NK-92 treated with Interleukin-12 subunit alpha and Interleukin-12 subunit beta, amount 100 ng/mL, for 24 hours (cell line): ENCODE measurements at places on chromosomes 1 and 21.

GRCh38 chr1:23485002-23485332, 988 bp upstream of the ASAP3 start:
- DNase-seq = no peak

DNA sequence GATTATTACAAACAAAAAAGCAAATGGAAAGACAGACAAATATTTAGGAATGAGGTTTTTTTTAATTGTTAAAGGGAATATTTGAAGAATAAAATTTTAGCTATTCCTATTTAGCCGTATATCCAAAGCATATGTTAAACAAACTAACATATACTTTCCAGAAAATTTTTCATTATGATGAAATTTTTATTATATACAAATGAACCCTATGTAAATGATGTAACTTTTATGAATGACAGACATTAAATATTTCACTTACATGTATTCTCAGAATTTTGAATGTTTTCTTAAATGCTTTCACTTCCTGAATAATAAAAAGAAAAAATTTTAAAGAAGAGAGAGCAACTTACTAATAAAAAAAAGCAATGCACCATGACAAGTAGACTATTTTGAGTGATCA, 15.8 kb downstream of the LHX9 start:
- DNase-seq = no peak

DNA sequence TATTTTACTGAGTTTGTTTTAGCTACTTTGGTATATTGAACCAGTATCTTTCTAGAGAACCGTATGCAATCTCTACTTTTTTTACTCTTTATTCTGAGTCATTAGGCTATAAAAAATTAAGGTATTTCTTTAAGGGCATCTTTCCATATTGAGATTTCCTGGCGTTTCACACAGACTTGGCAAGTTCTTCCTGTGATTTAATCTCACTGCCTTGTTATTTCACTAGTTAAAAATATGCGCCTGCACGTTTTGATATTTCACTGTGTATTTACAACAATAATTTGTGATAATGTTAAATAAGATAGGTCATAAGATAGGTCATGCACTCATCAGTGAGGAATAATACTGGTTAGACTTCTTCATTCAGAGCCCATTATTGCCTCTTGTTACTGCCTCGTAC, 16.2 kb upstream of the CR1L start:
- no peak for DNase-seq

GRCh38 chr1:231446138-231446537, 24.1 kb upstream of the EGLN1 start:
- DNase-seq = no peak

DNA sequence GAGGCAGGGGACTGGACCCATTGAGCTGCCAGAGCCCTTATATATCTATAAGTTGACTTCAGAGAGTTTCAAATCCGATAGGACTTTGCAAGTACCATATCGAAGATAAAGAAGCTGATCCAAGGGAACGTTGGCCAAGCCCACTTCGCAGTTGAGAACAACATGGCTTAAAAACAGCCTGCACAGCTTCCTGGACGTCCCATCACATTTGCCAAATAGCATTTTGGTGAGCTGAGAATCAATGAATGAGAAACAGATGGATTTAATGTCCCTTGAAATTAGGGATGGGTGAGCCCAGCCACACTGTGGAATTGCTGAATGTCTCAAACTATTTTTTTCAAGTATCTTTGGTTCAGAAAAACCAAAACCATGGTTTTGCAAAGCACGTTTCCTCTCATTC, 64.8 kb downstream of the KCNJ15 start:
- no peak for DNase-seq

DNA sequence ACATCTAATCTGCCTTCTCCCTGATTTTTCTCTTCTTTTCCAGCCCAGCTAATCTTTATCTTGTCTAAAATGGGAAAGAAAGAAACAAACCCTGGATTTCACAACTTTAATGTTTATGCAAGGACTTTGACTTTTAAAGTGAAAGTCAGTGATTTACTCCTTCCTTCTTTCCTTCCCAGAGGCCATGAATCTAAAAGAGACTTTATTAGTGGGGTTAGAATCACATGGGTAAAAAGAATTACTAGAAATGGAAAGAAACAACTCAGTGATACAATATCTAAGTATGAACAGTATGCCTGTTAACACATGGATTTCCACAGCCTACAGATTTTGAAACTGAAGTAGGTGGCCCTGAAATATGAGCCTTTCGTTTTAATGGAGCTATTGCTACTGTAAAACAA, 59.8 kb upstream of the KCNK2 start:
- DNase-seq = no peak

DNA sequence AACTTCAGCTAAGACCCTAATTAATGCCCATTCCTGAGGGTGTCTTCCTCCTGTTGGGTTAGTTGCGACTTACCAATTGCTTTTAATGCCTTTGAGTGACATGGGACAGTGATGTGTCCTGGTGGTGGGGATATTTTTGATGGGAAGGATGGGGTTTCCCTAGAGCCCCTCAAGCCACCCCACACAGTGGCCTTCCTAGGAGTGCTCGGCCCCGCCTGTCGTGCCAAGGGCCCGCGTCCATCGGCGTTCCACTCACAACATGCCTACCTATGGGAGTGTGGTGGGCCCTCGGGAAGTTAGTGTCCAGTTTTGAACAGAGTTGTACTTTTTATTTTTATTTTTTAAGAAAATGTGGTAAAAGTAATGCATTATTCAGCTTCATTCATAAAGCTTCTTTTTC, 50.1 kb upstream of the TSPAN2 start:
- no peak for DNase-seq

DNA sequence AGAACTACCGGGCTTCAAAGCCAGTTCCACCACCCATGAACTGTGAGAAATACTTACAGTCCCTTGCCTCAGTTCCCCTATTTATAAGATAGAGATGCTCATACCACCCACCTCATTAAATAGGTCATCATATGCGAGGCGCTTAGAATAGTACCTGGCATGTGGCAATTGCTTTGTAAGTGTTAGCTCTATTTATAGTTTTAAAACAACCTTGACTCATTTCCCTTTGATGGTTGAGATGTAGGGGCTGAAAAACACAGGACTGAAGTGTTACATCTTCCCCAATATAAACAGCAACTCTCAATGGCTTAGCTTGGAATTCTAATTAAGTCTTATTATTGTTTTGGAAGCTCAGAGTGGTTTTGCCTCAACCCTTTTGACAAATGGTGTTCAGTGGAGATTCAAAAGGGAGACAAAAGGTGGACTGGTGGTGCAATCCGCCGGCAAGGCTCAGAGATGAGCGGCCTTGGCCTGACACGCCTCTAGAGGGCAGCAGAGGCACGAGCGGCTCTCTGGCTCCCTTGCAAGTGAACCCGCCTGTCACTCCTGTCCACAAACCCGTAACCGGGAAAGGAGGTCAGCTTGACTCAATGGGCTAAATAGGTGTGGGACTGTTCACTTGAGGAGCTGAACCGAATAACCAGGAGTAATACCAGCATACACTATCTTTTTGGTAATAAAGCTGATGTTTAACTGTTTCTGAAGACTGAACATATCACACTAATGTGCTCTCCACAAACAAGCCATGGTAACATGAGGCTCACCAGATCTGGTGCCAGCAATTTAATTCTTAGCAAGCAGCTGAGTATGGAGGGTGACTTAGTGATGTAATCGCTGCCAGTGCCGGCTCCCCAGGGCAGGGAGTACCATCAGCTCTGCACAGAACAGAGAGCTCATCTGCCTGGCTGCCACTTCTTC, 19.5 kb upstream of the SMYD2 start:
- peak; percentile 91 for DNase-seq

DNA sequence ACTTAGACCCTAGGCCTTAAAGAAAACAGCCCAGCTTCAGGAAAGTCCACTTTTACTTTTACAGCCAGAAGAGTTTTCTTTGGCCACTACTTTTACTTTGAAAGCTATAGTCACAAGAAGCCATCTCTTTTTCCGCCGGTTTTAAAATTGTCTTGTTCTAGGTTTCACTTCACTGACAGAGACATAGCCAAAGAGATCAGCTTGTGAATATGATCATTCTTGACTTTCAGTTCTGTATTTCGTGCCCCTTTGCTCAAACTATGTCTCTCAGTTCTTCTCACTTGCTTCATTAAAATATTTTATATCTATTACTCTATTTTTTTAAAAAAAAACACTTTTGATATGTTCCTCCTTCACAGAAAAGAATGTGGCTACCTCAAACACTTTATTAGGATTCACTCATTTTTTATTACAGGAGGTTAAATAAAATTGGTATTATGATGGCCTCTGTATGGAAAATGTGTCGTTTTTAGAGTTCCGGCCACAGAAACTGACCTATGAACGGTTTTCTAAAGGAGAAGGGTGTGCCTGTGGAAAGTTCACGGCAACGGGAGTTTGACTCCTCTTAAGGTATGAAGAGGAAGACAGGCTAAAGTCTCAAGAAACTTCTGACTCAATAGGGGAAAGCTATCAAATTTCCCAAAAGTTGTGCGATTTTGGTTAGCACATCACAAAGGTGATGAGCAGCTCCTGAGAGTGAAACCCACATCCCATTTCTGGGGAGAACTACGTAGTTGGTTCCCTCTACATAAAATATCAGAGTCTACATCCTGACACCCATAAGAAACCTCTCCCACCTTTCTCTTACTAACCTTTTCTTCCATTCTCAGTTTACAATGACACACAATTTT, 1.2 kb downstream of the MCOLN2 start:
- peak; percentile 6 for DNase-seq

DNA sequence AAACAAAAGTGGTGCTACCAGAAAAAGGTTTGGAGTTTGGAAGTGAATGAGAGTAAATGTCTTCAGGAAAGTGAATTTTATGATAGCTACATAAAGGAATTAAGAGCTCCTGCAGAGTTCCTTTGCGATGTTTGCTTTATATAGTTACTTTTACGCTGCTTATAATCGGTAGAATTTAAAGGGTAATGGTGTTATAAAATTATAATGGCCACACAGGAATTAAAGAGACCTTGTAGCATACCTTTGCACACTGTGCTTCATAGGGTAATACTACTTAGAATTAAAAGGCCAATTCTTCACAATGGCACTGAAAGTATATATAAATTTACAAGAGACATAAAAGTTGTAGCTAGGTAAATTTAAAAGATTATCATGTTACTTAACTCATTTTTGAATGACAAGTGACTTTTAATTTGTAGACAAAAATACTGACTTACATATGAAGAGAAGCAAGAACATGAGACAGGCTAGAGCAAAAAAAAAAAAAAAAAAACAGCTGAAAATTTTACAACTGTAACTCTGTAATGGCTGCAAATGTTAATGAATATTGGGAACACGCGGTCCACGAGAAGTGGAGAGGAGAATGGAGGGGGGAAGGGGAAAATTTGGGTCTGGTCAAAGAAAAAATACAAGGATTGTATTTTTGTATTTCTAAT, 65.9 kb upstream of the LBR start:
- no peak for DNase-seq

- no peak for DNase-seq
These were observed 8.6 kb downstream of the SLC2A1 start for GRCh38 chr1:42950116-42950481.

GRCh38 chr1:80384959-80385358, 1378.4 kb upstream of the ADGRL4 start:
- no peak for DNase-seq

DNA sequence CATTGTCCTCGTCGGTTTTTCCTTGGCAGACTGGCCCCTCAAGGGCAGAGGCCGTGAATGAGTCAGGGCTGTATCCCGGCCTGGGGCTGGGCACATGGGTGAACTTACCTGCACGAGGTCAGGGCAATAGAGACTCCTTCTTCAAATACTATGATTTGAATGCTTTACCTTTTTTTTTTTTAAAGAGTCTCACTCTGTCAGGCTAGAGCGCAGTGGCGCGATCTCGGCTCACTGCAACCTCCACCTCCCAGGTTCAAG, 5.0 kb downstream of the LAPTM5 start:
- DNase-seq = no peak

DNA sequence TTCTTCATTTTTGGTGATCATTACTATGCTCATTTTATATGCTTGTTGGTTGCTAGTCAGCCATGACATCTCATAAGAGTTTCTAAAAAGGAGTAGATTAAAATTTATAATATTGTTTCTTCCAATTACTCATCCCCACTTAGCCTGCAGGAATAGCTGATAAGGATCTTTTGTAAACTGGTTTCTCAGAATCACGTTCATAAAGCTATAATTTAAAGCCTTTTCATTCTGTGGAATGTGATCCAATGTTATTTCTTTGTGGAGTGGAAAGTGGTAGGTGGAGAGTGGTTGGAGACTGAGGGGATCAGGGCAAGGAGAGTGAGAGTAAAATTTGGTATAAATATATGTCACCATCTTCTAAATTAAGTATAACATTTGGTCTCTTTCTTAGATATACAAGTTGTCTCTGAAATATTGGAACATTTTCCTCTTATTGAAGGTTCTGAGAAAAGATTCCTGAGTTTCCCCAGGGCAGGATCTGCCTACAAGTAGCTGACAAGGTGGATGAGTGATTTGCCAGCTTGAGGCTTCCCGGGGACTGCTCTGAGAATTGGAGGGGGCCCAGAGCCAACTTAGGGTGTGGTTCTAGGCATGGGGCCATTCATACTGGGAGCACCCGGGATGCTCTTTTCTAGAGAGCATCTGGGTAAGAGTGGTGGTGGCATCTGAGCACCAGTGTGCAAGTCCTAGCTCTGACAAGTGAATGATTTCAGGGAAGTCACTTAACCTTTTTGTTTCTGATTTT, 116.4 kb downstream of the TBX19 start:
- DNase-seq = no peak

GRCh38 chr1:32681509-32681908, 21.1 kb downstream of the SYNC start:
- no peak for DNase-seq

DNA sequence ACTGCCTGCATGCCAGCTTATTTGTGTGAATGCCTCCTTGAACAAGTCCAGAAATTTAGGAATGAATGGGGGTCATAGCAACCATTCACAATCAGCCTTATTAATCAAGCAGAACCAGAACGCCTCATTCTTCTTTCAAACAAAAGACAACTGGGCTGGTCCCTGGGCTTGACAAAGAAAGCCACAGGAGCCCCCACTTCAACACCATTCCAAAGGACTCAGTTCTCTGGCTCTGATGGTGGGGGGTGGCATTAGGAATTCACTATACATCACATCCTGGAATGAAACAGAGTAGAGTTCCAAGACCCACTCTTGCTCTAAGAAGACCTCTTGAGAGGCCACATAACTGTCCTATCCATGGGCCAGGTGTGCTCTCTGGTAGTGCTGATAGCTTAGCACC, 186.6 kb upstream of the ST6GALNAC5 start:
- DNase-seq = no peak

GRCh38 chr1:206794294-206794908, 22.1 kb upstream of the IL10 start:
- peak; percentile 33 for DNase-seq

DNA sequence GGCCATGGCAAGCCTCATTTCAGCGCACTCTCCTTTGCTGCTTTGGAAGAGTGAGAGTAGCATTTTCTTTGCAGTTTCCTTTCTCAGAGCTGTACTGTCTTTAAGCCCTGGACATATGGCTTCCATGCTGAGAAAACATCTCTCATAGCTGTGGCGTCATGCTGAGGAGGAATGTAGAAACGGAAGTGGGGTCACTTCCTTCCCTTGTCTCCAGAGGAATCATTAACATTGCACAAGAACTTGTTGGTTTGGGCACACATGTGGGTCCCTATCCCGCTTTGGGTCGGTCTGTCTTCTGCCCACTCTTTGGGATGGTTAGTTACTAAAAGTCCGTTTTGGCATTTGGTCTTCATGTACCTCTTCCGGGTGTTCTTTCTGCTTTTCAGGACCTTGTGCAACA, 5.6 kb downstream of the MFN2 start:
- no peak for DNase-seq
